ENCODE measurements at places on chromosomes 6 and 20.

DNA sequence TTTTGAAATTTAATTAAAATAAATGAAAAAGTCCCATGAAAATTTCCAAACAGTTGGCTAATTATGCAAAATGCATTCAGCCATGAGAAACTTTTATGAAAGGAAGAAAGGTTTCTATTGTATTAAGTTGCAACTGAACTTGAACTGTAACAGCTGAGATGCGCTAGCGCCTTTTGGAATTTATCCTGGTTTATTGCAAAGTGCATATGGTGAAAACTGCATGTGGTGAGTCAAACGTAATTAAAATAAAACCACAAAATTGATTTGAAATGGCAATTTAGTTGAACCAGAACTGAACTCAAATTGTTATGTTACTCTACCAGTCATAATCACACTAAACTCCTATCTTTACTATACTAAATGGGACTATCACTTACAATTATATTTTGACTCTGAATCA is 46.4 kb upstream of the COL21A1 start:
- no peak for DNase-seq

- DNase-seq = no peak
Measured at GRCh38 chr6:162845972-162846371, 118.2 kb downstream of the PACRG start.

GRCh38 chr6:55882718-55883569 is 7.6 kb upstream of the BMP5 start:
- no peak for DNase-seq

GRCh38 chr6:26507658-26508057 is 7.6 kb downstream of the BTN1A1 start:
- no peak for DNase-seq

DNA sequence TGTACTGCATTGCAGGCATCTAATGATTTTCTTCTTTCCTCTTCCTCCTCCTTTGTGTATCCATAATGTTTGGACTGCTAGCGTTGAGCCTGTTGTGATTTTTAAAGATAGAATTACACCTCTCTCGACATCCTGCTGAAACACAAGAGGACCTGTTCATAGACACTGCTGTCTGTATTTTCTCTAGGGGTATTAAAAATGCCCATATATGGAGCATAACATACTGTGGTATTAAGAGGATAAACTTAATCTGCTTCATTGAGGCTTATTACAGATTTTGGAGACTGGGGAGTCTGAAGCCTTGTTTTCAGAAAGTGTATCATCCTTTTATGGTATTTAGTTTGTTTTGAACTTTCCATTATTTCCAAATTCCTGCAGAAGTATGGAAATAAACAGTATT is 414.3 kb downstream of the CDKAL1 start:
- DNase-seq = no peak

DNA sequence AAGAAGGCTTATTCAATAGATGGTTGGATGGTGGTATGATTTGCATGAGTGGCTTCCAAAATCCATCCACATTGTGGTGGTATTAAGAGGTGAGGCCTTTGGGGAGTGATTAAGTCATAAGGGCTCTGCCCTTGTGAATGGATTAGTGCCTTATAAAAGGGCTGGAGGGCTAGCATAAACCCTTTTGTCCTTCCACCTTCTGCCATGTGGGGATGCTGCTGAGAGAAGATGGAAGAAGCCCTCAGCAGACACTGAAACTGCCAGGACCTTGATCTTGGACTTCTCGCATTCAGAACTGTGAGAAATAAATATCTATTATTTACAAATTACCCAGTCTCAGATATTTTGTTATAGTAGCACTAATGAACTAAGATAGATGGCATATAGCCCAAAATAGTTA is 27.8 kb upstream of the SRPK1 start:
- DNase-seq = peak; percentile 47

GRCh38 chr6:84652356-84653026 is 111.9 kb downstream of the TBX18 start:
- DNase-seq = no peak

- DNase-seq = no peak
Measured at GRCh38 chr20:21019814-21020658, 86.1 kb downstream of the LINC00237 start.

DNA sequence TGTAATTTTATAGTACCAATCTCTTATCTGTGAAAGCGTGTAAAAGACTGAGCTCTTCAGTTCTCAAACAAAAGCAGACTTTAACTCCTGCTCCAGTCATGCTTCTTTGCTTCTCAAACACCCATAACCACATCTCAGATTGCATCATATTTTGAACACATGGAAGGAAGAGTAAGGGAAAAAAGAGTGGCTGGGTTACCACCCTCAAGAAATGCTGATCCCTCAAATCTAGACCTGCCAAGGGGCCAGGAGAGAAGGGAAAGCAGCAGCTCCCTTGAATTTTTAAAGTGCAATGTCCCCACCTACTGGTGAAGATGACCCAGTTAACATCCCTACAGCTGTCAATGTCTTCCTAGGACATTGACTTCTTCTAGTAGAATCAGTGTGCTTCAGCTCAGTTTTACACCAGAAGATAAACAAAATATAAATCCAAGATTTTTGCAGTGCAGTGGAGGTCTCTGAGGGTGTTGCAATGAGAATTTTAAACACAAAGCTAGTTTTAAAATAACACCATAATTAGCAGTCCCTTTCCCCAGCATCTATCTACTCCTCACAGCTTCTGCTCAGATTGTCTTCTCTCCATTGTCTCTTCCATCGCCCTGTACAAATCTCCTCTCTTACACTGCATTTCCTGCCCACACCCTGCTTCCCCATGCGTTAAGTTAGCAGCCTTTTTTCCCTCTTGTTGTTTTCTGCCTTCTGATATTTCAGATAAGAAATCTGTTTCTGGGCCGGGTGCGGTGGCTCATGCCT is 22.6 kb upstream of the HLA-DQB2 start:
- DNase-seq = peak; percentile 72

GRCh38 chr6:884570-884969 is 191.6 kb upstream of the EXOC2 start:
- no peak for DNase-seq

- peak; percentile 71 for DNase-seq
Measured at GRCh38 chr6:44257753-44258324, 511 bp upstream of the SLC35B2 start.

- DNase-seq = peak; percentile 51
Measured at GRCh38 chr6:11230158-11231107, 2.0 kb downstream of the NEDD9 start.

DNA sequence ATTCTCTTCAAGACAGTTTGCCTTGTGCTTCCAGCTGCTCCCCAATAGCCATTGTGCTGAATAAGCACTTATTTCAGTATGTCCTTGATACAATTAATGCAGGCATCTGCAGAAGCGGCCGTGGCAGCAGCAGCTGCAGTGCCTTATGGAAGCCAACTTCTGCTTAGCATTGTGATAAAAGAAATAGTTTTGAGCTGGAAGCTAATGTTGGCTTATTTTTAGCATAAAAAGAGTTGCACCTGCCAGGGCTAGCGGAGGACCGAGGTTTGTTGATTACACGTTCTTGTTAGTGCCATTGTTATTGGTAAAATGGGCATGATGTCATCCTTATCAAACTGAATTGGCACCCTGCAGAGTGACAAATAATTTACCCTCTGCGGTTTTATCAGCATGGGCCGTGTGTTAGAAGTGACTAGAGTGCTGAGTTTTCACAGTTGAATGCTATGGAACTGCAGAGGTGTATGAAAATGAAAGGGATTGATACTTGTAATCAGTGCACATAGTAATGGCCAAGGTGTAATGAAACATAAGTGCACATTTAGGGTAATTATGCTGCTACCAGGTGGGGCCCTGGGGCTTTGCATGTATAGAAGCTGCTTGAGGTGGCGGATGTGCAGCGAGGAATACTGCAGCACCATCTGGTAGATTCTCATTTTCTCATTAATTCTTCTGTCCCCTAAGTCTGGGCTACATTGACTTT is 334.3 kb downstream of the CDKAL1 start:
- DNase-seq = no peak

DNA sequence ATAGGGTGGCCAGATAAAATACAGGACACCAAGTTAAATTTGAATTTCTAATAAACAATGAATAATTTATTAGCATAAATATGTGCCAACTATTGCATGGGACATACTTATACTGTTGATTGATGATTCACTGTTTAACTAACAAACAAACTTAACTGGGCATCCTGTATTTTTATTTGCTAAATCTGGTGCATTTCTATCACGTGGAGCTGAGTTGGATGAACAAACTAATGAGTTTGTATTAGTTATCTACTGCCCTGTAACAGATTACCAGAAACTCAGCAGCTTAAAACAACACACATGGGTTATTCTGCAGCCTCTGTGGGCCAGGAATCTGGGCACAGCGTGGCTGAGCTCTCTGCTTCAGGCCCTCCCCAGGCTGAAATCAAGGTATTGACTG is 28.2 kb upstream of the PMEPA1 start:
- DNase-seq = no peak

GRCh38 chr20:49937027-49937929 is 1.1 kb downstream of the RNF114 start:
- DNase-seq = peak; percentile 36

DNA sequence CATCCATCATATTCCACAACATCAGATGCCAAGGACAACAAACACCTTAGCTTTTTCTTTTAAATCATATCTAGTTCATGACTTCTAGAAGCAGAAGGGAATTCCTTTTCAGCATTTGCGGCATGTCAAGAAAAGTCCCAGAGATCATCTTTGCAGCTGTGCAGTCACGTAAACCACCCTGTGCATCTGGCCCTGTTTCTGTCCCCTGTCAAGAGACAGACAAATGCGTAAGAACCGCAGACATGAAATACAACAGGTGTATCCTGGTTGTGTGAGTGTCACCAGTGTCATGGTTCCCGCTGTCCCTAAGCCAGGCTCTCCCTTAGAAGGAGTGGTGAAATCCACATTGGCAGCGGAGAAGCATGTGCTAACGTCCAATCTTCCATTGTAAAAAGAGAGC is 28.1 kb downstream of the LY86 start:
- DNase-seq = no peak

GRCh38 chr6:33301877-33302276 is 3.1 kb upstream of the RGL2 start:
- no peak for DNase-seq

GRCh38 chr6:22766979-22767378 is 197.6 kb downstream of the HDGFL1 start:
- no peak for DNase-seq

DNA sequence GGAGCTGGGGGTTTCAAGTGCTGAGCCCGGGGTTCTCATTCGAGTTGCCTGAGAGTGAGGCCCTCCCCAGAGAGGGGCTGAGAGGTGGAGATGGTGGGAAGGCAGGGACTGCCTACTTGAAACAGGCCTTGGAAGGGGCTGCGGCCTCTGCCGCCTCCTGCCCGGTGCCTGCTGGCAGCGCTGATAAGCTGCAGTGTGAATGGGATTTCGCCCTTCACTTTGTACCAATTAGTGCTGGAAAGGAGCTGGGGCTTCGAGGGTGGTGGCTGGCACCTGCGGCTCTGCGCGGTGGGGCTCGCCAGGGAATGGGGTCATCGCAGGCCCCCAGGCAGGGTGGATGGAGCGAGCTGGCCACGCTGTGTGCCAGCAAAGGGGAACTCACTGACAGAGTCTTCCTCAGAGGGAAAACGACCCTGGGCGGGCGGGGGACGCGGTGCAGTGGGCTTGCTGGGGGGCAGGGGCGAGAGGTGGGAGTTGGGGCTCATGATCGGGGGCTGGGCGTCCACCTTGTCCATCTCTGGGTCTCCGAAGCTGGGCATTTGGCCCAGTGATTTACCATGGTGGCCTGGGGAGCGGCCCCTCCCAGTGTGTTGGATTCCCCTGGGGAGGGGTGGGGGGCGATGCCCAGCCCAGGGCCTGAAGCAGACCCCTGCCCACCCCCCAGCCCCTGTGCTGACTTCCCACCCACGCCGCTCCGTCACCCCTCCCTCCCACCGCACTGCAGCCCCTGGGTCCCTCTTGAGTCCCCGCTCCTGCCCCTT is 22.9 kb downstream of the COL20A1 start:
- no peak for DNase-seq

- no peak for DNase-seq
Measured at GRCh38 chr20:58867211-58867610, 14.7 kb downstream of the GNAS start.

GRCh38 chr6:30802731-30803130 is 58.4 kb upstream of the IER3 start:
- no peak for DNase-seq

DNA sequence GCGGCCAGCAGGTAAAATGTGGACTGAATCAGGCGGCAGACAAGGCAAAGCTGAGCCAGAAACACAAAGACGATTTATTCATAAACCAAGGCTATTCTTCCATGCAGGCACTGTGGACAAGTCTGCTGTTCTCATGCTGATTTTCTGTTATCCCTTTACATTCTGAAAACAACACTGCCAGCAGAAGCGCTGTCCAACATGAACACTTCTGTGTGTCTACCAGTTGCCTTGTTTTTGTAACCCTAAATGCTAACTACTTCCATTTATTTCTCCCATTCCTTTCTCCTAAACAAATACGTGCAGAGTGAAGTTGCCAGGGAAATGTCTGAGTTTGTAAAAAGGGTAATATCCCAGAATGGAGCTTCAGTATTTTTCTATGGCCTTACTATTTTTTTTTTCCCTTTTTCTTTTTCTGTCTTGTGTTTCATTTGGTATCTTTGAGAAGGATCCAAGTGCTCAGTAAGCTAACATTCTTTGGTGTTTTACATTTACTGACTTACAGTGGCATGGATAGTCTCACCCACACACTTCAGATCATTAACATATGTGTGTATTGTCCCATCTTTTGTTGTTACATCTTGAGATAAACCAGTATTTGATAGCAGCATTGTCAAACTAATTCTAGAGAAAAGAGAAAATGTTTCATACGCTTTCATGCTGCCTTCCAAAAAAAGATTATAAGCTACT is 1308.9 kb upstream of the MAP3K7 start:
- DNase-seq = no peak

- no peak for DNase-seq
Measured at GRCh38 chr6:157984686-157985225, 3.1 kb downstream of the SYNJ2 start.

GRCh38 chr6:127464881-127465459 is 5.8 kb upstream of the KIAA0408 start:
- DNase-seq = peak; percentile 66

GRCh38 chr6:16731478-16732051 is 29.7 kb downstream of the ATXN1 start:
- no peak for DNase-seq
